ENCODE measurements at places on chromosomes 4 and X. TPM values are rescaled to one million over a fixed set of nuclear protein-coding genes. Genes with fewer than 3 reads are reported as not detected.

MAB21L2 gene
- 33.3 TPM for total RNA-seq

NUP62CL gene
- total RNA-seq: not detected

MMRN1 gene
- not detected for total RNA-seq

DNA sequence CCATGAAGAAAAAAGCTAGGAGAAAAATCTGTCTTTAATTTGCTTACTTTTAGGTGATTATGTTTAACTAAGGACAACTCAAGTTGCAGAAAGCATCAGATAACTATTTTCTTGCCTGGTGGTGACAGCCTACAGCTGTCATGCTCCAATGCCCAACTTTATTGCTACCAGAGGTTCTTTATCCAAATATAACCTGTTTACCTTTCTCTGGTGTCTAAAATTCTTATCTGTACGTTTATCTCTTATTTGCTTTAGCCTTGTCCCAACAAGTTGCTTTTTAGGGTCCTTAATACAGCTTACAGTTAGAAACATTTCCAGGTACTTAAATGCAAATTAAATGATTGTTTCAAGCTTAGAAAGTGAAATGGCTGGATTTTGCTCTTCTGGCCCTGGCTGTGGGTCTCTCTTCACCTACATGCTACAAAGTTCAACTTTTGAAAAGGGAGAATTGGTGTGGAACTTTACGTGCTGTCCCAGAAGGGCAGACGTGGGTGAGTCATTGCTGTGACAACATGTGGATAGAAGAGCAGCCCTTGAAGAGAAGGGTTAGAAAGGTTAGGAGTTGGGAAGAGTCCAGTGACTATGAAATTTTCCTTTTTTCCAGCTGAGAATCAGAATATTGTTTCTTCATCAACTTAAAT is 60.7 kb downstream of the HPGD start:
- no peak for DNase-seq

- no peak for DNase-seq
Measured at GRCh38 chr4:186249785-186250754, 15.9 kb upstream of the F11 start.

- DNase-seq: no peak
Measured at GRCh38 chr4:114384629-114385028, 214.0 kb upstream of the UGT8 start.

- DNase-seq: no peak
Measured at GRCh38 chrX:136199365-136199764, 51.8 kb downstream of the MAP7D3 start.

DNA sequence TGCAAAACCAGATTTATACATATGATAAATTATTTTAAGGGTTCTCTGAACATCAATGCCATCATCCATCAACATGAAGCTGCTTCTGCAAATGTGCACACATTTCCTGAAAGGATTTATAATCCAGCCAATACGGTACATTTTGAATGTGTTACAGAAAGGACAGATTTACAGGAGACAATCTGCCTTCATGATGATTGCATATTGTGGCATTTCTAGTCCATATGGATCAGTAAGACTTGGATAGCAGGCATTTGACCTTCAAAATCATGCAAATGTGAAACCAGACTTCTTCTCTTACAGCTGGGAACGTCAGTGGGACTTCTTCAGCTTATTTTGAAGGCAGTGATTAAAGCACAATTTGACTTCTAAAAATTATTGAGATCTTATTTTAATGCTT is 217.3 kb upstream of the GK2 start:
- no peak for DNase-seq

DNA sequence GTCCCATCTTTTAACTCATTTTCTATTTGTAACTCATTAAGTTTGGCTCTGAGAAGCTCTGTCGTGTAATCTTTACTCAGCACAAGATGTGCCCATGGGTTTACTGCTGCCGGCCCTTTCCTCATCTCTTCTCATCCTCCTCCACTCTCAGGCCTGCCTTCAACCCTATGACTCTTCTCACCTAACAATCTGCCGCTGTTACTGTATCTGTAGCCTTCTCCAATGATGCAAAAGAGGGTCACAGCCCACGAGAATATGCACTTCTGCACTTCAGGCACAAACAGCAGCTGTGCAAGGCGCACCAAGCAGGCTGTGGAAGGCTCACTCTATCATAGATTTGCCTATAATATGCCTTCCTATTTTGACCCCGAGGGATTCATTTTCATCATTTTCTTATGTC is 546.5 kb upstream of the GALNTL6 start:
- DNase-seq: no peak
